ENCODE measurements at places on chromosomes 12 and 14.

DNA sequence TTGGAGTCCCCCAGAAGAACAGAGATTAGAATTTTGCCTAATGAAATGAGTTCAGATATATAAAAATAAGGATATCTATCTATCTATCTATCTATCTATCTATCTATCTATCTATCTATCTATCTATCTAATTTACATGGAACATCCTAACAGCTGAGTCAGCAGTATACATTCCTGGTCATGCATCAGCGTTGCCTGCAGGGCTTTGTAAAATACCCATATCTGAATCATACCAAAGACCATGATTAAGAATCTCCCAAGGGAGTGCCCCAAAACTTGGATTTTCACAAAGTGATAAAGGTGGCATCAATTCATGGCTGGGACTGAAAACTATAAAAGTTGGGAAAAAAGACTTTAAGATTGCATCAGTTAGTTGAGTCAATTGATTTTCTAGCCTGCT lies 32.7 kb upstream of the SYT10 start:
- DNase-seq, result no peak

DNA sequence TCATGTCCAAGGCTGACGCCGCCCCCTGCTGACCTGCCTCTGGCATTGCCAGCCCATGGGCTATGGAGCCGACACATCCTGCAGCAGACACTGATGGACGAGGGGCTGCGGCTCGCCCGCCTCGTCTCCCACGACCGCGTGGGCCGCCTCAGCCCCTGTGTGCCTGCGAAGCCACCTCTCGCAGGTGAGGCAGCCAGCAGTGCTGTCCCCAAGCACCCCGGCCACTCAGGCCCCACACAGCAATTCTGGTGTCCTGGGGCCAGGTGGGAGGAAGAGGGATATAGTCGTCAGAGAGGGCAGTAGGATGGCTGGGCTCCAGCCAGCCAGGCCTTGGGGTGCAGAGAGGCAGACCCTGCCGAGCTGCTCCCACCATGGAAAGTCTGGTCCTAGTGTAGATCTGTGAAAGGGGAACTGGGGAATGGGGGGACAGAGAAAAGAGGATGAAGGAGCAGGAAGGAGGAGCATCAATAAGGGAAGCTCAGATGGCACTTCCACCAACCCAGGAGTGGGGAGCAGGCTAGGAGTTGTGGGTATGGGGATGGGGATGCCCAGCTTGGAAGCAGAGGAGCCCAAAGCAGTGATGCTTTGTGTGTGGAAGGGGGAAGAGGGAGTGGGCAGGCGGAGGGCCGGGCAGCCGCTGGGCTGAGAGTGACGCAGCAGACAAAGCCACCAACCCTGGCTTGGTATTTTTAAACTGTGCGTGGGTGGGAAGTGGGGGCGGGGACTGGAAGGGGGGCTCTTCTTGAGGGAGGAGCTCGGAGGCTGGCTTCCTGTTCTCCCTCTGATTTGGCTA lies 4.7 kb downstream of the NAB2 start:
- DNase-seq, result peak; percentile 29

DNA sequence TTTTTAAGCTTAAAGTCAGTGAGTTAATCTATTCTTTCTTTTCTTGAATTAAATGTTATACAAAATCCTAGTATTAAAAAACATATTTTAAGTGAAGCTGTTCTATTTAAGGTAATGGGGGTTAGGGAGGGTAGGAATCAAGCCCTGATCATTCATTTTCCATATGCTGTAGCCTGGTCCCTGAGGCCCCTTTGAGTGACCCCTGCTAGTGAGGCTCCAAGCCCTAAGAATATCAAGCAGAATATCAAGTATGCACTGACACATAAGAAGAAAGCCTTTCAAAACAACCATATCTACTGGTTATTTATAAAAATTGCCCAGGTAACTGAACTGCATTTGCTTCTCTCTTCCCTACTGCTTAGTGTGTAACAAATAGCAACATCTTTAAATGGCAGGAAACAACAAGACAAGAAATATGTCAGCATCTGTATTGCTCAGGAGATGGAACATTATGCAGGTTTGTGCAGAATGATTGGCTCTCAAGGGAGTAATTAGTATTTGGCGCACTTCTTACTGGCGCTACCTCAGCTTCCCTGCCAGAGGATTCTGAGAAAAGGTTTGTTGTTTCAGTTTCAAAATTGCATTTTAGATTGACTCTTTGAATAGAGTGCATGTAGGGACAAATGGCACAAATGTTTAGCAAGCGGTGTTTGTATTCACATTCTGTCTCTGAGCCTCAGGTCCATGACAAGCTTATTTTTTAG lies 223.0 kb downstream of the DUSP6 start:
- DNase-seq, result no peak

GRCh38 chr14:23121361-23121771 lies 2.3 kb upstream of the CEBPE start:
- DNase-seq, result no peak

GRCh38 chr12:67519484-67520433 lies 128.8 kb upstream of the DYRK2 start:
- no peak for DNase-seq

DNA sequence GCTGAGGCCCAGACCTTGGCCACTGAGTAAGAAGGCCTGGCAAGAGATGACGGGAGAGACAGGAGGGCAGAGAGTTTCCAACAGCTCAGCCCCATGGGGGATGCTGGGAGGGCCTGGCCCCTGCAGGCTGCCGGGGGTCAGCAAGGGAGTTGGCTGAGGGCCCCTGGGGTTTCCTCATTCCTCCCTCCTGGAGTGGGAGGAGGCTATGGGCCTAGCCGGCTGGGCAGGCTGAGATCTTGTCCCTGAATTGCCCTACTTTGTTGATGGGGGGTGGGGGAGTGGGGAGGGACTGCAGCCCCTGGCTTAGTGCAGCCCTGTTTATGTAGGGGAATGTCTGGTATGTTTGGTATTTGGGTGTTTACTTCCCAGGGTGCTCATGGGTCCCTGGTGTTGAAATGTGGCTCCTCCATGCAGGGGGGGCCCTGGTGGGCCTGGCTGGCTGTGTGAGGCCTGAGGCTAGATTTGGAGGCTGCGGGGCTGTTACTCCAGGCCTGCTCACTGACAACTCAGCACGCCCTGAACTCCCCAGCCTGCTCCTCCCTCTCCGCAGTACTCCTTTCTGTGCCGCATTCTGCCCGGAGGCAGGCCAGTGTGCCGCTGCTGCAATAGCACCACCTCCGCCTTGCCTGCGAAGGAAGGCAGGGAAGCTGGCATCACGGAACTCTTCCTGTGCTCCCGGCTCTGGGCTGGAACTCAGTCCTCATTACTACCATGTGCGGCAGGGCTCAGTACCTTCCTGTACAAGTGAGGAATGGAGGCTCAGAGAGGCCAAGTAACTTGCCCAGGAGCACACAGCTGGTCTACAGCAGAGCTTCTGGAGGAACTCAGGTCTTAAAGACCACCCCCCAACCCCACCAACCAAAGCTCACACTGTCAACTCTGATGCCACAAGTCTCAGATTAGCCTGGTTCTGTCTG lies 25.3 kb downstream of the JDP2 start:
- DNase-seq, result no peak

GRCh38 chr14:101481557-101481956 lies 79.7 kb upstream of the DIO3 start:
- DNase-seq, result no peak

- DNase-seq, result no peak
These were observed 33.5 kb downstream of the NIN start for GRCh38 chr14:50797250-50798047.

- no peak for DNase-seq
These were observed 428.8 kb downstream of the ZFP36L1 start for GRCh38 chr14:68363843-68364767.

GRCh38 chr14:81826081-81826480 lies 292.4 kb upstream of the SEL1L start:
- DNase-seq, result no peak

DNA sequence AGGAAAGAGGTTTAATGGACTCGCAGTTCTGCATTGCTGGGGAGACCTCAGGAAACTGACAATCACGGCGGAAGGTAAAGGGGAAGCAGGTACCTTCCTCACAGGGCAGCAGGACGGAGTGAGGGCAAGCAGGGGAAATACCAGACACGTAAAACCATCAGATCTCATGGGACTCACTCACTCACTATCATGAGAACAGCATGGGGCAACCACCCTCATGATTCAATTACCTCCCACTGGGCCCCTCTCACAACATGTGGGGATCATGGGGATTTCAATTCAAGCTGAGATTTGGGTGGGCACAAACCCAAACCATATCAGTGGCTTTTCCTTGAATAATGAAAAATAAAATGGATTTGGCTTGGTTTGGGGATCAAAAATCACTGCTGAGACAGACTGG lies 380.5 kb downstream of the VRK1 start:
- DNase-seq, result no peak

All from effector memory CD8-positive, alpha-beta T cell (primary cell).